AG08395 (cell line): ENCODE measurements at places on chromosomes 12 and 14.

- DNase-seq, result no peak
Observed at GRCh38 chr12:79521576-79521975, 169.2 kb downstream of the PAWR start.

DNA sequence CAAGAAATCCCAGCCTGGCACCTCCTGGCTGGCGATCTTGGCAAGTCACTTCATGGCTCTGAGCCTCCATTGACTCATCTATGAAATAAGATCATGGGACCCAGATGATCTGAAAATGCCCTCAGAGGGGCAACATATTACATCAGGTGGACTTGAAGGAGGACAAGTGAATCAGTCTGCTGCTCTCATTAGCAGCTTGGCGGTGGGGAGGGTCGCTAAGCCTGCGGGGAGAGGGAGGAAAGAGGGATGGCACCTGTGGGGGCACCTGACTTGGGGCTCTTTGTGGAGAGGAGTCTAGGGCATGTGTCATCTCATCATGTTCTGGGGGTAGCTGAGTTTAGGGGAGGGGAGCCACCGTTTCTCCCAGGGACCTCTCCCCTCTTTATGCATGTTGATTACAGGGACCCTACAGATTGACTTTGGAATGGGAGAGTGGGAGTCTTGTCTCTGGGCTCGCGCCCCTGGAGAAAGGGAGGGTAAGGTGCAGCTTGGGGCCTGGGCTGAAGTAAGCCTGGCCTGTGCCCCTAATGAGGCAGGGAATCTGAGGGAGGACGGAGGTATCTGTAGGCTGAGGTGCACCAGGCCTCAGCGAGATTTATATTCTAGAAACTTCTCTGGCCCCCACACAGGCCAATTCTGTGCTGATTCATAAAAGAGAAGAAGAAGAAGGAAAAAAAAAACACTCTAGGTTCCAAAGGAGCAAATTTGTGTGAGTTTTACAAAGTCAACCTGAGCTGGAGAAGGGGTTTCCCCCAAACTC, 29.3 kb upstream of the BATF start:
- no peak for DNase-seq

DNA sequence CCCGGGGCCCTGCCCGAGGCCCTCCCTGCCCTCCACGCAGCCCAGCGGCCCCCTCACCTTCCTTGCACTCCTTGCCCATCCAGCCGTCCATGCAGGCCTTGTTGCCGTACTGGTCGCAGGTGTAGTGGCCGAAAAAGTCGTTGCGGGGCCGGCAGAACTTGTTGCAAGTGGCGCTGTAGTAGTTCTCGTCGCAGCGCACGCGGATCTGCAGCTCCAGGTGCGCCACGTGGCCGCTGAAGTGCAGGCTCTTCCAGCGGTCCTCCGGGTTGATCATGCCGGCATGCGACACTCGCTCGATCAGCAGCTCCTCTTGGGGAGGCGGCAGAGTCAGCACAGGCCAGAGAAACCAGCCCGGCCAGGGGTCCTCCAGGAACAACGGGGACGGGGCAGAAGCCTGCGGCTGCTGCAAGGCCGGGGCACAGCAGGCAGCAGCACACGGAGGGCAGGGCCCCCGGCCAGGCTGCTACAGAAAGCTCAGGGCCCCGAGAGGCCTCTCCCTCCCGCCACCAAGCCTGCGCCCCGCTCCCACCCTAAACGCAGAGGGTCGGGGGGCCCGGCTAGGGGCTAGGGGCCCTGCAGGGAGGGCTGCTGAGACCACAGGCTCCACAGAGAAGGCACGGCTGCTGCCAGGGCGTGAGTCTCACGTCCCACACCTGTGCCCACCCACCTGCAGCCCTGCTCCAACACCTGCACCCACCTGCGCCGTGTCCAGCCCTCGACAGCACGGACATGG, 12.7 kb downstream of the JAG2 start:
- DNase-seq, result no peak

DNA sequence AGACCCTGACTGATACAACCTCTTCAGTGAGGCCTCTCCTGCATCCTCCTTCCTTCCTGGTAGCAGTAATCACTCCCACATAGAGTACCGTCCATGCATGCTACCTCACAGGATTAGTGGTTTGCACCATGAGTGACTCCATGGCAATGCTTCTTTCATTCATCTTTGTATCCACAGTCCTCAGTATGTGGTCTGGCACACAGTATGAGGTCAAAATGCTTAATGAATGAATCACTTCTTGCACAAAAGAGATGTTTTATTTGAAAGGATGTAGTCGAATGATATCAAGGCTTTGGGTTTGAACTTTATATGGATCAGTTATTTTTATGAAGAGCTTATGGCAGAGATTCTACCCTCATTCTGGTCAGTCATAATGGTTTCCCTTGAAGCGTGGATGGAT, 42.2 kb downstream of the KCNA5 start:
- peak; percentile 87 for DNase-seq

- no peak for DNase-seq
Observed at GRCh38 chr12:43238281-43238680, 313.7 kb downstream of the ADAMTS20 start.

DNA sequence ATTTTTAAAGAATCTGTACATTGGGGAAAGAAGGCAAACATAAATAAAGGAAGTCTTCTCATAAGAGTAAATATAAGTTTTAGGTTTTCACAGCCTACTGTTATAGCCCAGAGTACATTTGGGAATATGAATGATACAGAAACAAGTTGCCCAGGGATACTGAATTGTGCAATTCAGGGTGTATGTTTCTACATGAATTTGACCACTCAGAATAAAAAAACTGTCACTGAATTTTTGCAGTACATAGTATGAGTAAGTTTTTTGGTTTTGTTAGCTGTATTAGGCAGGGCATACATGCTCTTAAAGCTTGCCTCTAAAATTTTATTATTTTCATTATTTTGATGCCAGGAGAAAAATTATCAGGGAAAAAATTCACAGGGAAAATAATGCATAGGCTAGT, 6.6 kb upstream of the PCNX4 start:
- DNase-seq, result no peak

- no peak for DNase-seq
Observed at GRCh38 chr12:24049101-24049500, 99.6 kb upstream of the SOX5 start.

GRCh38 chr12:132646850-132647249, 28.3 kb downstream of the P2RX2 start:
- DNase-seq, result no peak

DNA sequence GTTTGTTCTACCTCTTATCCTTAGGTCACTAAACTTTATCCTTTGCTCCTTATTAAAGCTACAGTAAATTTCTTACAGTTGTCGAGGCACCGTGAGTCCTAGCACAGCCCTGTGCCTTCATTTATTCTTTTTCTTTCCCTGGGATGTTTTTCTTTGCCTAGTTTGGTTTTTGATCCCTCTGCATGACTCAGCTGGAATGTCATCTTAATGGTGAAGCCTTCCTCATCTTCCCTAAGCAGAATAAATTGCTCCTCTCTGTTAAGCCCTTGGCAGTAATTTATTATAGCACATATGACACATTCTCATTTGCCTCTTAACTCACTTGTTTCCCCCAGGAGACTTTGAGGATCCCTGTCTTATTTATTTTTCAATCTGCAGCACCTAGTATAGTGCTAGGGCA, 16.6 kb downstream of the ACTR10 start:
- DNase-seq, result peak; percentile 21

- DNase-seq, result no peak
Observed at GRCh38 chr12:175759-176158, 38.2 kb downstream of the SLC6A12 start.

- DNase-seq, result no peak
Observed at GRCh38 chr12:119134284-119135072, 44.3 kb upstream of the HSPB8 start.

GRCh38 chr12:112443916-112444315, 25.2 kb downstream of the PTPN11 start:
- DNase-seq, result no peak

- peak; percentile 28 for DNase-seq
Observed at GRCh38 chr14:26389646-26390508, 208.0 kb downstream of the NOVA1 start.

DNA sequence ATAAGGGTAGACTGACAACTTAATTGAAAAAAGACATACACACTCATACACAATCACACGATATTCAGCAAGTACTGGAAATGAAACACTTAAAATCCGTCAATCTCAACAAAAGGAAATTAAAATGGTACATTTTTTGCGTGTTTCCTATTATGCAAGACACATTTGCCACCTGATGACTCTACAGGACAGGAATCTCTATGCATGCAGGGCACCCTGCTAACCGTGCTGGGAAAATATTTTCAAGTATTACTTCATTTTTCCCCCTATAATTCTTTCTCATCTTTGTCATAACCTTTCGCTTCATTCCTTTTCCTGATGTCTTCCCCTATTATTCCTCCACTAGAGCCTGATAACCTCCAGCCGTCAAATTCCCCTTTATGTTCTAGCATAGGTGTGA, 150.2 kb downstream of the TMEM132D start:
- no peak for DNase-seq

DNA sequence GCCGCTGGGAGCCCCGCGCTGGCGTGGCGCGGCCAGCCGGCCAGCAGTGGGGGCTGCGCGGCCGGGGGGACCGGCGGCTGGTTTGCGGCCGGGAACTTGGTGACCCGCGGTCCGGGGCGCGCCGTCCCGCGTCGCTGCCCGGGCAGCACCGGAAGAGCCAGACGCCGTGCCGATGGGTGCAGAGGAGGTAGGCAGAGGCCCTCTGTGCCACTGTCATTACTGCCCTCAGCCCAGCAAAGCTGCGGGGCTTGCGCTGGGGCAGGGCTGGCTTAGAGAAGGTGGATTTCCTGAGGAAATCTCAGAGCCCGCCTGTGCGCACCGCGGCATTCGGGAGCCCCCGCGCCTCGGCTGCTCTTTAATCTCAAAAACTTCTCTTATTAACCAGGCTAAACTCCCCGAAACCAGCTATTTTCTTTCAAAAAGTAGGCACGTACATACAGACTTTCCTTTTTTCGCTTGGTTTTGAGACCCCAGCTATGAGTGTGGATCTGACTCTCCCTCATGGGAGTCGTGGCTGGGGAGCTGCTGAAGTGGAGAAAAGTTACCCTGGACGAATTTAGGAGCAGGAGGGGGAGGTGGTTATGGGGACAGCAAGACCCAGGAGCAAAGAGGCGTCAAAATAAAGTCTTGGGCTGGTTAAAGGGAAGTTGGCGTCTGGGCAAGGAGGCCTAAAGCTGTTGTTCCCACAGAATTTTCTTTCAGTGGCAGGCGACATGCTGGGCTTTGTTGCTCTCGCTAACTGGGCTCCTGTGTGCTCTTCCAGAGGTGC, 802 bp downstream of the SUSD6 start:
- DNase-seq, result no peak

- DNase-seq, result no peak
Observed at GRCh38 chr12:132685400-132685799, 1.7 kb downstream of the POLE start.

DNA sequence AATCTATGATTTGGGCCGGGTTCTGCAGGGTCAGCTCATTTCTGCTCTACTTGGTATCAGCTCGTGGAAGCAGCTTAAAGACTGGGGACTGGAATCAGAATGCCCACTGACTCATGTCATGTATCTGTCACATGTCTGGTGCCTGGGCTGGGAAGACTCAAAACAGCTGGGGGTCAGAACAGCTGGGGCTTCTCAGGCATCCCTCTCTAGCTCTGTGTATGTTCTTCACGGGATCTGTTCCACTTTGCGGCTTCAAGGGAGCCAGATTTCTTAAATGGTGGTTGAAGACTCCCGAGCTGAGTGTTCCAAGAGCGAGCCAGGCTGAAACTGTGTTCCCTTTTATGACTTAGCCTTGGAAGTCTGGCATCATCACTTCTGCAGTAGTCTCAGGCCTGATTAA, 11.9 kb downstream of the AEBP2 start:
- no peak for DNase-seq

- no peak for DNase-seq
Observed at GRCh38 chr12:57098546-57098945, 9.6 kb downstream of the NAB2 start.

- no peak for DNase-seq
Observed at GRCh38 chr14:104287301-104288009, 149.1 kb downstream of the KIF26A start.

GRCh38 chr12:24945845-24946244, 3.1 kb downstream of the BCAT1 start:
- DNase-seq, result no peak

DNA sequence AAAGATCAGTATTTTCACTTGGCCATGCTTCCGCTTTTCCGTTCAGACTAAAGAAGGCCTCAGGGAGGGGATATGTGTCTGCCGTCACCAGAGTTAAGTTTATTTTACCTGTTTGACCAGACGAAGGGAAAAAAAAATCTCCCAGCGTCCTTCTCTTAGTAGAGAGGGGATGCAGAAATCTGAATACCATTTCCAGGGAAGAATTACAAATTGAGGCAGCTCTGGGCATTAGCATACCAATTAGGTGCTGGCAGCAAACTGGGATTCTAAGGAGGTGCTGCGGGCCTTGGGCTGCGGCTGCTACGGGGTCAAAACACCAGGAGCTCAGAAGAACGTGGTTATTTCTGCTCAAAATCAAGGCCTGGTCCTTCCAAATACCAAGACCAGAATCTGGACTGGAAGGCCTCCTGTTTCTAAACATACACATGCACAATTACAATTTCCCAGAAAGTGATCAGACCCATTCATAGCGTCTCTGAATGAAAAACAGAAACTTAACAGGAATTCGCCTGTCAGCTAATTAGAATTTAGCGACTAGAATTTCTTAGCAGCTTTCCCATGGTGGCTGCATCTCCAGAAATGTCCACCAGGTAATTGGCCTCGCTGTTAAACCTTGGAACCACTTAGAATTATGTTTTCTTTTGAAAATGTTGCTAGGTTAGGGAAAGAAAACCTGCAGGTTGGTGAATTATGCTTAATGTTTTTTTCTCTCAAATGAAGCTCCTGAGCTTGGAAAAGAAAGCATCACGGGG, 617.0 kb downstream of the VRK1 start:
- no peak for DNase-seq

GRCh38 chr14:93648440-93649168, 139.7 kb downstream of the PRIMA1 start:
- DNase-seq, result no peak

- DNase-seq, result peak; percentile 27
Observed at GRCh38 chr12:88579601-88580050, 645 bp downstream of the KITLG start.

DNA sequence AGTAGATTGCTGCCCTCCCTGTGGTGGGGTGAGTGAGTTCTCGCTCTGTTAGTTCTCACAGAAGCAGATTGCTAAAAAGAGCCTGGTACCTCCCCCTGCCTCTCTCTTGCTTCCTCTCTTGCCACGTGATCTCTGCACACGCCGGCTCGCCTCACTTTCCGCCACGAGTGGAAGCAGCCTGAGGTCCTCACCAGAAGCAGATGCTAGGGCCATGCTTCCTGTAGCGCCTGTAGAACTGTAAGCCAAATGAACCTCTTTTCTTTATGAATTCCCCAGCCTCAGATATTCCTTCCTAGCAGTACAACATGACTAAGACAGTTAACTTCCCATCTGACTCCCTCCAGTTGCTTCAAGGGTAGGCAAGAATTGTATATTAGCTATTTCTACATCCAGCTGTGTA, 76.2 kb downstream of the ETV6 start:
- DNase-seq, result no peak

- DNase-seq, result no peak
Observed at GRCh38 chr14:60332869-60333268, 83.8 kb downstream of the PPM1A start.

DNA sequence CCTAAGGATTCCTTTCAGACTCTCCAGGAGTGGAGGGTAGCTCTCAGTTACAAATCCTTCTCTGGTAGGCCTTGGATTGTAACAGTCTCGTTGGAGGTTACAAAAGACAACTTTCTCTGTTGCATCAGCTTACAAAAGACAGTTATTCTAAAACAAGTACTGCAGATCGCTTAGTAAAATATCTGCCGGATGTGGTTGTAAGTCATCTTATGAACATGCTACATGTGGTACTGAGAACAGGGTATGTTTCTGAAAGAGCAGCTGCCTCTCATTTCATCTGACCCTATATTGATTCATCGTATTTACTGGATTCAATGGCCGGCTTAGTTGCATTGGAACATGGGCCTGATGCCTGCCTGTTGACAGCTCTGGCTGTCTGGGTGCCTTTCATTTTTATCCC, 157.4 kb downstream of the PTCSC3 start:
- DNase-seq, result no peak
